ENCODE measurements at places on chromosomes 4 and X.

- no peak overlapping the region for H3K4me3 ChIP-seq
- no peak overlapping the region for H3K27ac ChIP-seq
These were observed 96.7 kb upstream of the PBDC1 start for GRCh38 chrX:76076124-76076523.

DNA sequence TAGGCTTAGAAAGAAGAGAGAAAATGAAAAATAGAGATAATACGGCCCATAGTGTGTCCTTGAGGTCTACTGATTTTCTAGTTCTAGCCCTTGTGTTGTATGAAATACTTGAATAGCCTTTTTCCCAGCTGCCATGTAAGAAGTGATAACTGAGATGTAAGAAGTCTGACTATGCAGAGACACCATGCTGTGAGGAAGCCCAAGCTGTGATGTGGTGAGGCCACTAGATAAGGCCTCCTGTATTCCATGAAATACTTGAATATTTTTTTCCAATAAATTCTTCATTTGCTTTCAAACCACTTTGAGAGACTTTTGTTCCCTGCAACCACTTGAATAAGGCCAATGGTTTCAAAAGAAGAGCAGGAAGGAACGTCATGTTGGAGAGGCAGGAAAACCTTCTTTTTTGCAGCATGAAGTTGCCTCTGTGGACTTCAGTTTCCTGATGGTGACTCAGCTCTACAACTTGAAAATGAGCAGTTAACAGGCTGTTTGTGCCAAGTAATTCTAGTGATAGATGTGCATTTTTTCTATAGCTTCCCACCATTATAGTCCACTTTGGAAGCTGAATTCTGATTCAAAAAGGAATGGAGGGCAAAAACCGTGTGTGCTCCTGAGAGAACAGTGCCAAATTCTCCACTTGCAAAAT lies 25.5 kb upstream of the FAM9C start:
- DNase-seq, result peak; percentile 46
- no peaks in the 10 kb centered on the region for H3K36me3 ChIP-seq

DNA sequence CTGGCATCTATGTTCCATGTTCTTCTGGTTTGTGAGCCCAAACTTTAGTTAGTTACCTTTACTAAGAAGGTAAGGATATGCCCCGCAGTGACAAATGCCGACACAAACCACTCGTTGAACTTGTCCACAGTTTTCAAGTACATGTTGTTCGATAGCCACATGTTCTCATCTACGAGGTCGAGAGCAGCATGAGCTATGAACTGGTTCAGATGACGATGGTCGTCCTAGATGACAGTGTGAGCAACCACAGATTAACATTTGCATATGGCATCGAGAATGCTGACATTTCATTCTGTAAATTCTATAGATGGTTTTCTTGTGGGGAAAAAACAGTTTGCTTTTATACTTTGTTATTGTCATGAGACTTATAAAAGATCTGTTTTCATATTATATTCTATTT lies 18.0 kb downstream of the TRAPPC2 start:
- H3K27ac ChIP-seq, result no peak overlapping the region
- no peak overlapping the region for H3K4me3 ChIP-seq
- H3K27me3 ChIP-seq, result no peaks in the 10 kb centered on the region

DNA sequence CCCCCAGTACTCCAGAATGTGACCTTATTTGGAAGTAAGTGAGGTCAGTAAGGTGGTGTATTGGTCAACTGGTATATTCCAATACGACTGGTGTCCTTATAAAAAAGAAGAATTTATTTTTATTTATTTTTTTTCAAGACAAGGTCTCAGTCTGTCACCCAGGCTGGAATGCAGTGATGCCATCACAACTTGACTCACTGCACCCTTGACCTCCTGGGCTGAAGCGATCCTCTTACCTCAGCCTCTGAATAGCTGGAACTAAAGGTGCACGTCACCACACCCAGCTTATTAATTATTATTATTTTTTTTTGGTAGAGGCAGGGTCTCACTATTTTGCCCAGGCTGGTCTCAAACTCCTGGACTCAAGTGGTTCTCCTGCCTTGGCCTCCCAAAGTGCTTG lies 115.1 kb upstream of the PITX2 start:
- no peak overlapping the region for H3K4me3 ChIP-seq
- DNase-seq, result no peak
- no peaks in the 10 kb centered on the region for H3K27me3 ChIP-seq
- no peaks in the 10 kb centered on the region for H3K36me3 ChIP-seq

DNA sequence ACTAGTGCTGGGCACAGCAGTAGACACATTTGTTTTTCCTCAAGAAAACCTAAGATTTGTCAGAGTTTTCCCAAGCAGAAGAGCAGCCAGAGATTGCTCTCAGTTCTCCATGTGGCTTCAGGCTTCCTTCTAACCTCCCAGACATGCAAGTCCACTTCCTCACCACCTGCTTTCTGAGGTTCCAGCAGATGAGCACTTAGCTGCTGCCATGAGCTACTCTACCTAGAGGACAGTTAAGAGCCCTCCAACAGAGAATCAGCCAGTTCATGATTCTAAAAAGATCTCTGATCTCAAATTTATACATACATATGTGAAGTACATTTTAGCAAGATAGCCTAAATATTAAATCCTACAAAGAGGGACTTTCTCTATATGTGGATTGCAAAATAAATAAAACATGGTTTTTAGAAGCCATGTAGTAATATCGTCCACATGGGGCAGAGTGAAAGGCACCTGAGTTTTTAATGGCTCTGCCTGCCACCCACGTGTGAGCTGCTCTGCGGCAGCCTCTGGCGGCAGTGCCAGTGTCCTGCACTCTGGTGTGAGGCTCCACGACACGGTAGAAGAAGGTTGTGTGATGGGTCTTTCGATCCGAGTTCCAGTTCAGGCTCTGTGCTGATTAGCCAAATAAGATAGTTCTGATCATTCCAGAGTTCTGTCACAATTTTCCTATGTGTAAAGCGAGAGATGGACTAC lies 10.3 kb downstream of the CYP4V2 start:
- H3K4me3 ChIP-seq, result no peak overlapping the region
- no peak overlapping the region for H3K27ac ChIP-seq
- H3K4me1 ChIP-seq, result no peaks in the 10 kb centered on the region
- no peaks in the 10 kb centered on the region for H3K27me3 ChIP-seq
- no peak for DNase-seq
- no peaks in the 10 kb centered on the region for H3K36me3 ChIP-seq

- DNase-seq, result no peak
- no peak overlapping the region for H3K27ac ChIP-seq
- H3K4me1 ChIP-seq, result no peaks in the 10 kb centered on the region
- no peak overlapping the region for H3K4me3 ChIP-seq
These were observed 133.1 kb downstream of the IDS start for GRCh38 chrX:149371986-149372385.

GRCh38 chrX:129665916-129666644 lies 11.3 kb upstream of the APLN start:
- H3K4me1 ChIP-seq, result peaks cover 19% of the 10 kb centered on the region
- H3K27ac ChIP-seq, result peak overlapping the region; percentile 76
- H3K4me3 ChIP-seq, result no peak overlapping the region
- no peaks in the 10 kb centered on the region for H3K36me3 ChIP-seq
- H3K27me3 ChIP-seq, result no peaks in the 10 kb centered on the region
- DNase-seq, result peak; percentile 71

DNA sequence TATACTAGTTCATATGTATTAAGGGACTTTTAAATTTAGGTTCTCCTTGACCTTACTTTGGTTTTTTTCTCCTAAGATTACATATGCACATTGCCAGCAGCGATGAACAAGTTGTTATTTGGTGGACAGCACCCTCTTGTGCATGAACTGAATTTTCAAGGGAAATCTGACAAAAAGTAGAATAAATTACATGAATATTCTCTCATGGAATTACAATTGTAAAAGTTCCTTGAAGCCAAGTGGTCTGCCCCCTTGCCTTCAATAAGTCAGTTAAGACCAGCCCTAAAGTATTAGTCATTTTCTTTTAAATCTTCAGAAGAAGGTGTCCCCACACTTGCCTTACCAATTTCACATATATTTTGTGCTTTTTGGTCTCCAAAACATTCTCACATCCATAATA lies 30.7 kb upstream of the SMARCA5 start:
- no peaks in the 10 kb centered on the region for H3K36me3 ChIP-seq
- DNase-seq, result peak; percentile 27
- no peaks in the 10 kb centered on the region for H3K27me3 ChIP-seq
- no peak overlapping the region for H3K27ac ChIP-seq
- no peaks in the 10 kb centered on the region for H3K4me1 ChIP-seq

DNA sequence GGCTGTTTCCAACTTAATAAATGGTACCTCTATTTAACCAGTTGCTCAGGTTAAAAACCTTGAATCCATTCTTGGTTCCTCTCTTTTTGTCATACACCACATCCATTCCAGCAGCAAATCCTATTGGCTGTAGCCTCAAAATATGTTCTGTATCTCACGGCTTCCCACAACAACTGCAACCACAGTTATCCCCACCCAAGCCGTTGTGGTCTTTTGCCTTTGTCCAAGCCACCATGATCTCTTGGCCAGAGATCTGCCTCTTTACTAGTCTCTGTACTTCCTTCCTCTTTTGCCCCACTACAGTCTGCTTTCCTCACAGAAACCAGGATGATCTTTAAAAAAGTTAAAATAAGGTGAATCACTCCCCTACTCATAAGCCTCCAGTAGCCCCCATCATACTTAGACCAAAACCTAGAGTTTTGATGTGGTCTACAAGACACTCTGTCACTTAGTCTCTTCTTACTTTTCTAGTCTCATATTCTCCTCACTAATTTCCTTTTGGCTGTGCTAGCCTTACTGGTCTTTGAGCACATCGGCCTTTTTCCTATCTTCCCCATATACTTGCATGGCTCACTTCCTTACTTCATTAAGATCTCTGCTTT lies 10.3 kb downstream of the MAOA start:
- H3K27me3 ChIP-seq, result no peaks in the 10 kb centered on the region
- no peak overlapping the region for H3K27ac ChIP-seq
- no peak for DNase-seq
- no peaks in the 10 kb centered on the region for H3K36me3 ChIP-seq

DNA sequence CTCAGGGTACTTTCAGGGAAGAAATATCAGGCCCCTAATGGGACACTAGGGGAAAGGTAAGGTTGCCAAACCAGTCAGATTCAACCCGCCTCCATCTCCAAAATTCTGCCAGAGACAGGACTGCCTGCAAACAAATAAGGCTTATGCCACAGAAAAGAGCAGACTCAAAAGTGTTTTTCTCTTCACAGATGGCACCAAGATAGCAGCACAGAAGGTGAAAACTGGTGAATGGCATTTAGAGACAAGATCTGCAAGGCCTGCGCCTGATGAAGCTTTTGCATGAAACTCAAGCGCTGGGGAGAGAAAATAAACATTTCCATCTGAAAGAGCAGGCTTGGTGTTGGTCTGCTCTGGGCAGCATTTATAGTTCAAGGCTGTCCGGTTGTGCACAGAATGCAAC lies 27.9 kb downstream of the AMOT start:
- H3K36me3 ChIP-seq, result no peaks in the 10 kb centered on the region
- H3K27ac ChIP-seq, result no peak overlapping the region
- no peaks in the 10 kb centered on the region for H3K4me1 ChIP-seq
- no peaks in the 10 kb centered on the region for H3K27me3 ChIP-seq
- no peak overlapping the region for H3K4me3 ChIP-seq

DNA sequence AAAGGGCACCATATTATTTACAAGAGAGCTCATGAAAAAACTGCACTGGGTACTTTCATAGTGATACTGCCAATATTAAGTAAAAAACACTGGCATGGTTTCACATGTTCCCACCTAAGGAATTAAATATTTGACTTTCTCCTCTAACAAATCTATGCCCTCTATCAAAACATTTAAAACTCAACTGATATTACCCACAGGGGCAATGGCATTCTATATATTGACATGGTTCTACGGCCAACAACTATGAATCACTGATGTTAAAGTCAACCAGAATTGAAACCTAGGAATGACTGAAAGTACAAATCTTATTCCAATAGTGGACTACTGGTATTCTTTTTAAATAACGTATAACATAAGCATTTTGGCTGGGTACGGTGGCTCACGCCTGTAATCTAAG lies 28.2 kb downstream of the PHKA2 start:
- H3K4me1 ChIP-seq, result no peaks in the 10 kb centered on the region
- no peaks in the 10 kb centered on the region for H3K36me3 ChIP-seq
- DNase-seq, result no peak

DNA sequence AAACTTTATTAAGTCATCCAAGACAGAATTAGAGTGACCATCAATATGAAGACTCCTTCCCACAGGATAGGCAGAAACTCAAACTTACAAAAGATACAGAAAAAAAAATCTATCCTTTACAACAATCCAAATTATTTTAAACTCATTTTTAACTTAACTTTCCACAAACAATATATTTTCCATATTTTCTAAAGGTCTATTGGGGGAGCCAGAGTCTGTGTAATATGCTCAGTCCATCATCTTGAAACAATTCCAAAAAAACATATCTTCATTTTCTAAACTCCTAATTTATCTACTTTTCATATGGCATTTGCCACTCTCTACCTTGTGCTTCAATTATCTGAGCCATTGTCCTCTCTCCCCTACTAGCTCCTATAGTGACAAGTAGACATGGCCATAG lies 378.1 kb downstream of the PDGFC start:
- DNase-seq, result no peak
- H3K4me1 ChIP-seq, result peaks cover 11% of the 10 kb centered on the region
- H3K4me3 ChIP-seq, result no peak overlapping the region
- H3K27ac ChIP-seq, result no peak overlapping the region
- no peaks in the 10 kb centered on the region for H3K36me3 ChIP-seq

- peak; percentile 76 for DNase-seq
- no peaks in the 10 kb centered on the region for H3K27me3 ChIP-seq
- no peak overlapping the region for H3K27ac ChIP-seq
- peaks cover 9% of the 10 kb centered on the region for H3K4me1 ChIP-seq
- H3K4me3 ChIP-seq, result no peak overlapping the region
These were observed 33.7 kb downstream of the GABRB1 start for GRCh38 chr4:47065051-47065481.

DNA sequence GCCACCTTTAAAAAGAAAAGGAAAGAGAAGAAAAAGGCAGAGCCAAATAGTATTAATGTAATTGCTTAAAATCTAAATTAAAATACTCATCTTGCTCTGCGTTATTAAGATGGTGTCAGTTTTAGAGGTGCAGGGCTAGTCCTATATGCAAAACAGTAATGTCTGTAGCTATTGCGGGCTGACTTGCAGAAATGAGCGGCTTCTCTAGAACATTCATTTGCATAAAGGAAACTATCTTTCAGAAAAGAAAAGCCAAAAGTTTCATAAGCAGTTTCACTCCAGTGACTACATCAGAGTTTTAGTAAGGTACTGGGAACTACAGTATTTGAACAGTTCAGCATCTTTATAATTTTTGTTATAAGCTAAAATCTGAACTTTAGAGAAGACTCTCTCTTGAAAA lies 6.0 kb downstream of the SMAD1 start:
- no peak overlapping the region for H3K27ac ChIP-seq
- no peaks in the 10 kb centered on the region for H3K27me3 ChIP-seq
- H3K36me3 ChIP-seq, result no peaks in the 10 kb centered on the region
- no peak for DNase-seq
- H3K4me1 ChIP-seq, result peaks cover 8% of the 10 kb centered on the region

GRCh38 chrX:74534569-74535038 lies 79.8 kb downstream of the RLIM start:
- peak overlapping the region; percentile 7 for H3K27ac ChIP-seq
- peak; percentile 59 for DNase-seq

DNA sequence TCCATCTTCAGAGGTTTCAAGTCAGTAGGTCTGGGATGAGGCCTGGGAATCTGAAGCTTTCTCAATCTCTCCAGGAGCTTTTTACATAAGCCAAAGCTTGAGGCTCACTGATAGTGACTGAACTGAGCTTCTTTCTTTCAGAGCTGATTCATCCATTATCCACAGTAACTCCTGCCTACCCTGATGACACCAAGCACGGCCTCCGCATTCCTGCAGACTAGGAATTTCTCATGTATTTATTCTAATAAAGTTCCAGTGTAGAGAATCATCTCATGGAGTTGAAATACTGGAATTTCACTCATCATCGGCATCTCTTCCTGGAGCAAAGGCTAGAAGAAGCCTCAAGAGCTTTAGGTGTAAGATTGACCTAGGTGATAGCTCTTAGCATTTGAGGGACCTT lies 12.1 kb upstream of the DCTD start:
- no peak overlapping the region for H3K4me3 ChIP-seq
- no peaks in the 10 kb centered on the region for H3K27me3 ChIP-seq
- peak overlapping the region; percentile 72 for H3K27ac ChIP-seq
